Stimulated activated CD8-positive, alpha-beta memory T cell treated with anti-CD3 and anti-CD28 coated beads, Interleukin-2, amount 100 ng/mL, for 1 hour (primary cell): ENCODE measurements at places on chromosomes 2 and 18.

DNA sequence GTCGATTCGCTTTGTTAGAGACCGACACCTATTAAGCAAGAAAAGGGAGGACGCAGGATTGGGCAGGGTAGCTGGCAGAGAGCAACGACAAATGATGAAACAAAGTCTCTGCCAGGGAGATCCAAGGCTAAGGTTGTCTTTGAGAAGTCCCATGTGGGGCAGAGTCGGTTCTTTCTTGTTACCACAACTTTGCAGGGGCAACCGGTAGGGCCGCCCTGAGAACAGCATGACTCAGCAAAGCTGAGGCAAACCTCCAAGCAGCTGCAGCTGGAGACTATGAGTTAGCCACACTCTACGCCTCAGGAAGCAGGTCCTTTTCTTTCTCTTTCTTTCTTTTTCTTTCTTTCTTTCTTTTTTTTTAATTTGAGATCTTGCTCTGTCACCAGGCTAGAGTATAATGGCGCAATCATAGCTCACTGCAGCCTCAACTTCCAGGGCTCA lies 452.3 kb upstream of the ID2 start:
- DNase-seq: no peak

GRCh38 chr2:237575869-237576862 lies 9.8 kb downstream of the PRLH start:
- no peak for DNase-seq

GRCh38 chr2:57146951-57147350 lies 899.7 kb upstream of the VRK2 start:
- no peak for DNase-seq

- DNase-seq: no peak
These were observed 178.1 kb downstream of the FAM210A start for GRCh38 chr18:13548106-13548819.

DNA sequence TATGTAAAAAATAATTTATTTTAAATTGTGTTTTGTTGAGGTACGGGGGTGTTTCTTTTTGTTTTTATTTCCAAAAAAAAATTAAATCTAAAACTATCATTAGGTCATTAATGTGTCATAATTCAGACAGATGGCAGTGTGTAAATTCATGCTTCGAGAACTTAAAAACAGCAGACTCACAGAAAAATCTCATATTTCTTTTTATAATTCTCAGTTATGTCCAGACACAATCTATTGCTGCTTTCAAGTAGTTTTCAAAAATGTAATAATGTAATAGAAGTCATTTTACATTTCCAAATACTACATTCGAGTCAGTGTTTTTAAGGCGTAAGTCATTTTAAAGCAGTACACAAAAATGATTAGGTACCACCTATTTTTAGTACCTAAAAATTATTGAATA lies 14.3 kb downstream of the IKZF2 start:
- no peak for DNase-seq

GRCh38 chr2:73035899-73036711 lies 35.4 kb downstream of the SFXN5 start:
- no peak for DNase-seq

- no peak for DNase-seq
These were observed 104.8 kb downstream of the POLR1A start for GRCh38 chr2:86000938-86001312.

GRCh38 chr2:167013227-167013626 lies 124.9 kb downstream of the XIRP2 start:
- DNase-seq: no peak

GRCh38 chr18:48806551-48807261 lies 144.1 kb downstream of the SMAD7 start:
- DNase-seq: no peak
